Activated CD8-positive, alpha-beta memory T cell treated with anti-CD3 and anti-CD28 coated beads, Interleukin-2, amount 10 ng/mL, durations not matched to agents 7 days and 5 days (primary cell): ENCODE measurements at places on chromosomes 16 and 17. TPM values are rescaled to one million over a fixed set of nuclear protein-coding genes. Genes with fewer than 3 reads are reported as not detected.
A peak's percentile ranks its signal among the peaks of the same experiment; 100 is the strongest.

CLDN7 gene
- total RNA-seq = 0.66 TPM

C16orf89 gene
- total RNA-seq = not detected

- no peak for DNase-seq
These were observed 5.6 kb downstream of the SF3B3 start for GRCh38 chr16:70529051-70529777.

DNA sequence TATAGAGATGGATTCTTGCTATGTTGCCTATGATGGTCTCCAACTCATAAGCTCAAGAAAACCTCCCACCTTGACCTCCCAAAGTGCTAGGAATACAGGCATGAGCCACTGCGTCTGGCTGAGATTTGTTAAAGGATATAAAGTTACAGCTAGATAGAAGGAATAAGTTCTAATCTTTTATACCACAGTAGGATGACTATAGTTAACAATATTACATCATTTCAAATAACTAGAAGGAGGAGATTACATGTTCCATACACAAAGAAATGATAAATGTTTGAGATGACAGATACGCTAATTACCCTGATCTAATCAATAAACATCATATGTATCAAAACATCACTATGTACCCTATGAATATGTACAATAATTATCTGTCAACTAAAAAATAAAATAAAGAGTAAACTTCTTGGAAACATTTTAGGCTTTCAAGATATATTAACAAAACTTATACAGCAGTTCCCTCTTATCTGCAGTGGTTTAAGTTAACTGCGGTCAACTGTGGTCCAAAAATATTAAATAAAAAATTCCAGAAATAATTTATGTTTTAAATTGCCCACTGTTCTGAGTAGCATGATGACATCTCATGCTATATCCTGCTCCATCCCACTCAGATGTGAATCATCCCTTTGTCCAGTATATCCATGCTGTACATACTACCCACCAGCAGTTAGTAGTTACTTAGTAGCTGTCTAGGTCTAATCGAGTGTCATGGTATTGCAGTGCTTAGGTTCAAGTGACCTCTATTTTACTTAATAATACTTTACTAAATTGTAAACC lies 129.2 kb upstream of the NACA2 start:
- DNase-seq = no peak

DNA sequence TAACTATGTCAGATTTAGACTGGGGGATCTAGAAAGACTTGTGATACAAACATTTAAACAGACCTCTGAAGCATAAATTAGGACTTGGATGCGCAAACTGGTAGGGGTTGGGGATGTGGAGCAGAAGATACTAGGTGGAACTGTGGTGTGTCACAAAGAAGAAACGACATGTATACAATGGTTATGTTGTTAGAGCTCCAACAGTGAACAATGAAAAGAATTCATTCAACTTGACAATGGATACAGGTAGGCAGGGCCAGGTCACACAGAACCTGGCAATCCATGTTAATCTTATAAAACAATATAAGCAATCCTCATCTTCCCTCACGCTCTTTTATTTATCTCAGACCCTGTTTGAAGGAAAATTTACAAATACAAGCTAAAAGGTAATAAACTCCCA lies 102.0 kb downstream of the CDC27 start:
- DNase-seq = no peak

- DNase-seq = no peak
These were observed 75.3 kb upstream of the GNAO1 start for GRCh38 chr16:56115817-56116576.

GRCh38 chr16:56450275-56450985 lies 702 bp downstream of the NUDT21 start:
- peak; percentile 44 for DNase-seq

DNA sequence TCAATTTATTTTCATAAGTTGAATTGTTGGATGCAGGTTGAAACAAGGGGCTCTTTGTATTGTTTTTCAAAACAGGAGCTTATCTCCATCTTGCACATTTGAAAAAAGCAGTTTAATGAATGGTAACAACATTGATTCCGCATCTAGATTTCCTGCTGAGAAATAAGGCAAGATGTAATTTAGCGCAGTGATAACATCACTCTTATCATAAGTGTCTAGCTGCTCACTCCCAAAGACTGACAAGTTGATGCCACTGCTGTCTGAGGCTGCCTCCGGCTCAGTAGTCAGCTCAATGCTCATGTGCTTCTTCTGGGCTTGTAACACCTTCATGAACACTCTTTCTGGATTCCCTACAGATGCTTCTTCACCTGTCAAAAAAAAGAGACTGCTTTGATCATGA lies 92.4 kb downstream of the KPNA2 start:
- DNase-seq = no peak

GRCh38 chr16:82061861-82062525 lies 26.9 kb downstream of the HSD17B2 start:
- DNase-seq = no peak

DNA sequence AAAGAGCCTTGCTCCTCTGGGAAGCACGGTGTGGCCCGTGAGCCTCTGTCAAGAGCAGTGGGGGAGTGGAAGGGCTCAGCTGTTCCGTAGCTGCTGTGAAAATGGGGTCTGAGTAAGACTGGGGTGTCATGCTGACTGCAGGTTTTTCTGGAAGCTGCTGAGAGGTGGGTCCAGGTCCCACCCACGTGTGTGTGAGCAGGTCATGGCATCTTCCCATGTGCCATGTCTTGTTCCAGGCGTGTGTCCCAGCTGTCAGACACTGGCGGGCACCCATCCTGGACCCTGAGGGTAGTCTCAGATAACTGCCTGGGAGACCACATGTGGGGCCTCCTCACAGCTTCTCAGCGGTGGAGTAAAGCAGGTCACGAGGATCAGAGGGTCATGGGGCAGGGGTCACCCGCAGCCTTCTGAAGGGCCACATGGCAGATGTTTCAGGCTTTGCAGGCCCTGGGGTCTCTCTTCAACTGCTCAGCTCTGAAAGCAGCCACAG lies 92.9 kb downstream of the NPIPB11 start:
- no peak for DNase-seq

GRCh38 chr16:86431540-86431939 lies 78.8 kb upstream of the FOXF1 start:
- no peak for DNase-seq

- no peak for DNase-seq
These were observed 48.9 kb upstream of the ASIC2 start for GRCh38 chr17:33342025-33342424.

- no peak for DNase-seq
These were observed 14.2 kb downstream of the ANKFY1 start for GRCh38 chr17:4249452-4250029.

- DNase-seq = no peak
These were observed 6.2 kb upstream of the CIITA start for GRCh38 chr16:10870808-10871156.
